ENCODE measurements at places on chromosomes 16 and 17. TPM values are rescaled to one million over a fixed set of nuclear protein-coding genes. Genes with fewer than 3 reads are reported as not detected.
A peak's percentile ranks its signal among the peaks of the same experiment; 100 is the strongest.

DNA sequence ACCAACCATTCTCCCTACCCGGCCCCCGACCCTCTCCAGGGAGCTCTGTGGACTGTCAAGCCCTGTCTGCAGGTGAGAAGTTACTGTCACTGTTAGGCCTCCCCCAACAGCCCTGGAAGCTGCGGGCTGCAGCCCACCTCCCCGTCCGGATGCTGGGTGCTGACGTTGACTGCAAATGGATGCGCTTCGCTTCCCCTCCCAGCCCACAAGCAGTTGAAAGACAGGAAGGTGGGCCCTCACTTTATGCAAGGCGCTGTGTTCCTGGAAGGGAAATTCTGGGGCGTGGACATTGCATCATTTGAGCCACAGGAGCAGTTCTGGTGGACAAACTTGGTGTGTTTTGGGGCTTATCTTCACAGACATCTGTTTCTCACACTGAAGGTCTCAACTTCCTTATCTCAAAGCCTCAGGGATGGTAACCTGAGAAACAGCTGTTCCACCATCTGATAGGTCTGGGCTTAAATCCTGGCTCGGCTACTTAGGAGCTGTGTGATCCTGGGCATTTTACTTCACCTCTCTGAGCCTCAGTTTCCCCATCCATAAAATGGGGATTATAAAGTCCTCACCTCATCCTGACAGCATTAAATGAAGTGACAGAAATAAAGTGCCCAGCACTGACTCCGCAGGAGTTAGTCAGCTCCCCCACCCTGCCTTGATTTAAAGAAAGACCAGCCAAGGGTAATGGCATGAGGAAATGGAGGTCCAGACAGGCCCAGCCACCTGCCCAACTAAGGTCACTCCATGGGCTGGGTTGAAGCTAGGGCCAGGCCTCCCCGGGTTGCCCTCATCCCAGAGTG is 4.6 kb upstream of the DRC7 start:
- peak; percentile 92 for DNase-seq

GRCh38 chr17:17788967-17789366 is 47.8 kb downstream of the SREBF1 start:
- DNase-seq, result no peak

DNA sequence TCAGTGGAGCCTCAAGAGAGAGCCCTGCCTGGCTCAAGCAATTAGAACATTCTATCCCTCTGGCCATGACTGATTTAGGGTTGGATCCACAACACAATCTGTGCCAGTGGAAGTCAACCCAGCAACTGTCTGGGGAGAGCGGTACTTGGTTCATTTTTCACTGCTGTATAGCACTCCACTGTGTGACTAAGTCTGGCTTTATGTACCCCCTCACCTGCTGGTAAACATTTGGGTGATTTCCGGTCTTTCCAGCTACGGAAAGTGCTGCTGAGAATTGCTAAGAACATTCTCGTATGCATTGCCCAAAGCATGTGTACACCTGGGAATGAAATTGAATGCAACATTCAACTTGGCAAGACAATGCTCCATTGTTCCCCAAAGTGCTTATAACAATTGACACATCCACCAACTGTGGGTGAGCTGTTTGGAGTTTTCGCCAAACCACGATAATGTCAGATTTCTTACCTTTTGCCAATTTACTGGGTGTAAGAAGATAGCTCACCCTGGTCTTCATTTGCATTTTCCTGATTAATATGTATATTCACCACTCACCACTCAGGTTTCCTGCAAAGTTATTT is 63.5 kb upstream of the MED9 start:
- no peak for DNase-seq

- DNase-seq, result no peak
Observed at GRCh38 chr16:25693631-25694030, 1.9 kb downstream of the HS3ST4 start.

- DNase-seq, result no peak
Observed at GRCh38 chr16:12971241-12971640, 69.8 kb downstream of the SHISA9 start.

GRCh38 chr17:66946251-66946650 is 18.3 kb upstream of the CACNG4 start:
- DNase-seq, result no peak

DNA sequence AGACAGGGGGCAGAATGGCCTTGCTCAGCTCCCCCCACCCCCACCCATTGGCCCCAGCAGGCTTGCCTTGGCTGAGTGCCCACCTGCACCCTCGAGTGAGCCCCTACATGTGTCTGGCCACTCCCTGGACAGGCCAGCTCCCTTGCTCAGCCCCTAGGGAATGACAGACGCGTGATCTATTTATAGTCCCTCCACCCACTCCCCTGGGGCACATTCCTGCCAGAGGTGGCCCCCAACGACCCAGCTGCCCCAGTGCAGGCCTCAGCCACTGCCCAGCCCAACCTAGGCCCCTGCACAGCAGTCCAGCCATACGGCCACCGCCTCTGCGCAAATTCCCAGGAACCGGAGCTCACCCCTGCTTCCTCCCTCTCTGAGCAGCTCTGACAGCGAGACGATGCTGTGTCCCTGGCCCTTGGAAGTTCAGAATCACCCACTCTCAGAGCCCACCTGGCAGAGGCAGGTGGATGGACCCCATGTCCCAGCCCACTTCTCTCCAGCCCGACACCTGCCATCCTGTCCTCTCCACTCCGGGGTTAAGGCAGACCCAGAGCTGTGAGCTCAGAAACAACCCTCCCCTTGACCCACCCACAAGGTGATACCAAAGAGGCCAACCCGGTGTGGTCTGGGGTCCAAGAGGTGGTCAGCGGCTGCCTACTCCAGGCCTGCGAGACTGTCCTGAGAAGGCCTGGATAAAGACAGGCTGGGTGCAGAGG is 11.5 kb upstream of the P2RX1 start:
- DNase-seq, result no peak

Gene LRRC37A2
- polyA plus RNA-seq, result 6.4 TPM

GRCh38 chr17:72297326-72298115 is 176.7 kb downstream of the SOX9 start:
- DNase-seq, result no peak

GRCh38 chr17:76893623-76894334 is 25.6 kb downstream of the MGAT5B start:
- no peak for DNase-seq

Gene ZNF624
- 2.6 TPM for polyA plus RNA-seq

DNA sequence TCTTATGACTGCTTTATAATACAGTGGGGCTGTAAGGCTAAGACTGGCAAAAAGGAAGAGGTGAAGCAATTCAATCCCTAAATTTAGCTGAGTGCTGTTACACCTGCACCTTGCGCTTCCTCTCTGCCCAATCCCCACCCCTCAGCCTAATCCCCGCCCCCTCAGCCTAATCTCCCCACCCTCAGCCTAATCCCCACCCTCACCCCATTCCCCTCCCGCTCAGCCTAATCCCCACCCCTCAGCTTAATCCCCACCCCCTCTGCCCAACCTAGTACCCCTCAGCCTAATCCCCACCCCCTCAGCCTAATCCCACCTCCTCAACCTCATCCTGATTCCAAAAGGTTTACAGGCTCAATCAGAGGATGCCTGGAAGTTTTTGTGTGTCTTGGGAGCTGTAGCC is 155.5 kb downstream of the PMP22 start:
- DNase-seq, result no peak

DNA sequence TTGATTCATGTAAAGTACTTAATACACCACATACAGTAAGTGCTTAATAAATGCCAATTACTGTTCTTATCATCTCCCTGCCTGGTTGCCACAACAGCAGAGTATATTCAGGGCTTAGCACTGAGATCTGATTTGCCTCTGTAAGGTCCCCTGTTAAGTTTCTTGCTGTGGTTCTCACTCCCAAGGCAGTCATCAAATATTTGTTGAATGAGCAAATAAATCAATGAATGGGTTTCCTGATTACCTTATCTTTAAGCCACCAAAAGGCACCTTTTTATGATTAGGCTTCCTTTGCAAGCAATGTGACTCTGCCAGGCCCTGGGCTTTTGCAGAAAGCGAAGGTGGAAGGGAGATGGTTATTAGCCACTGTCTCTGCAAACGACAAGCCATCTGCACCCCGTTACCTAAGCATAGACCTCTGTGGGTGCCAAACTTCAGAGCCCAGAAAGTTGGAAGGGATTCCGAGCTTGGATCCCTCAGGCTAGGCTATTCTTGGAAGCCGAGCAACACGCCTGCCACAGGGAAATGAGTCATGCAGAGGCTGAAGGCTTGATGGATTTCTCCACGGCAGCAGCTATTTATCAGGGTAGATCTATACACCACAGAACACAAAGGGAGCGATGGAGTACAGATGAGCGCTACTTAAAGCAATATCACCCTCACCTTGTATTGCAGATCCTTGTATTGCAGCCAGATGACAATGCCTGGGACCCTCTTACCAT is 102.0 kb downstream of the GRIN2A start:
- no peak for DNase-seq

DNA sequence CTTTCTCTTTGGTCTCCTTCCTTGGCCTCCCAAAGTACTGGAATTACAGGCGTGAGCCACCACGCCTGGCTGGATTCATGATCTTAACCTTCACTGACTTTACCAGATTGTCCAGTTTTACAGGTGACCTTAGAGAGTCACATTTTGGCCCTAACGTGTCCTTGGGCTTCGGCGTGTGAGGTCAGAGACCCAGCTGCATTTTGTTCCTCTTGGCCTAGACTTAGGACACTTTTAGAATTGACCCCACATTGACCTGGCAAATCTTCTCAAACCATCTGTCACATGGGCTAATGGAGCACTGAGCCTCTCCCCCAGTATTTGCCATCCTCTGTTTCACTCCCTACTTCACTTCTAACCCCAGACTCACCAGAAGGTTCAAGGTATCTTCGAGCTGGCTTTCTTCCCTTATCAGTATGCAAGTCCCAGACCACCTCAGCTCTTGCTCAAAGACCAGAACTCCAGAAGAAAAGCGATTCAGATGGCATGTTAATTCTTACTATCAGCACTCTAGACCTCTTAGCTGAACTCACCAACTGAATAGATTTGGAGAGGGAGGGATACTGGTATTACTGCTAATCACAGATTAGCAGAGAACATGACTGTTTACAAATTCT is 1.7 kb upstream of the CYTH1 start:
- no peak for DNase-seq

- DNase-seq, result no peak
Observed at GRCh38 chr17:835263-835662, 53.1 kb downstream of the MRM3 start.

DNA sequence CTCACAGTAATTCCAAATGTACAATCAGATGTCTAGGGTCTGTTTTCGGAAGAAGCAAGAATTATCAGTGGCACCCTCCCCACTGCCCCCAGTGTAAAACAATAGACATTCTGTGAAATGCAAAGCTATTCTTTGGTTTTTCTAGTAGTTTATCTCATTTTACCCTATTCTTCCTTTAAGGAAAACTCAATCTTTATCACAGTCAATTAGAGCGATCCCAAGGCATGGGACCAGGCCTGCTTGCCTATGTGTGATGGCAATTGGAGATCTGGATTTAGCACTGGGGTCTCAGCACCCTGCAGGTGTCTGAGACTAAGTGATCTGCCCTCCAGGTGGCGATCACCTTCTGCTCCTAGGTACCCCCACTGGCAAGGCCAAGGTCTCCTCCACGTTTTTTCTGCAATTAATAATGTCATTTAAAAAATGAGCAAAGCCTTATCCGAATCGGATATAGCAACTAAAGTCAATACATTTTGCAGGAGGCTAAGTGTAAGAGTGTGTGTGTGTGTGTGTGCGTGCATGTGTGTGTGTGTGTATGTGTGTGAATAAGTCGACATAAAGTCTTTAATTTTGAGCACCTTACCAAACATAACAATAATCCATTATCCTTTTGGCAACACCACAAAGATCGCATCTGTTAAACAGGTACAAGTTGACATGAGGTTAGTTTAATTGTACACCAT is 59.7 kb downstream of the HLF start:
- DNase-seq, result no peak

Gene KRT36
- polyA plus RNA-seq, result 3.5 TPM

DNA sequence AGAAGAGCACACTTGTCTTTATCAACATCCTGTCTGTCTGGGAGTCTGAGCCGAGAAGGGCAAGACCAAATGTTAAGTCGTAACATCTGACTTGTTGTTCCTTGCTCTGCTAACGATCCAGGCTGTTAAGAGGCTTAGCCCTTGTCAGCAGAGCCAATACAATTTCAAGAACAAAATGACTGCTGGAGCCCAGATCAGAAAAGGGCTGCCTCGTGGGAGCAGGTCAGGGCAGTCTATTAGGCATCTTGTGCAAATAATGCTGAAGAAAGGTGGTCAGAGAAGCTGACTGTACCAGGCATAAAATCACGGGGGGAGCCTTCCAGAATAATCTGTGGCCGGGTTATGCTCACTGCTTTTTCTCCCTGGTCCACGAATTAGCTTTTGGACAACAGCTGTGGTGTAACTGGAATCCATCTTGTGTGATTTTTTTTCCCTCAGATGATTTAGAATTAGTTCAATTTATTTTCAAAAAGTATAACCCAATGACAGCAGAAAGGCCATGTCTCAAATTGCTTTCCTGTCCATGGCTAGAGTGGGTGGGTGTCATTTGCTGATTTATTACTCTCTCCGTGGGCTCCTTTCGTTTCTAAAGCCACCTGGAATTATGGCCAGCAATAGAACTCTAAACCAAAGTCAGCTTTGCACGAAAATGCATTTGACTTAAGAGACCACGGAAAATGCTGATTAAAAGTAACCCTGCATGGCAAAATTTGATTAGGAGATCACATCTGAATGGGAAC is 221.1 kb upstream of the HSBP1 start:
- no peak for DNase-seq

- DNase-seq, result no peak
Observed at GRCh38 chr17:81245024-81245664, 6.0 kb downstream of the NDUFAF8 start.

DNA sequence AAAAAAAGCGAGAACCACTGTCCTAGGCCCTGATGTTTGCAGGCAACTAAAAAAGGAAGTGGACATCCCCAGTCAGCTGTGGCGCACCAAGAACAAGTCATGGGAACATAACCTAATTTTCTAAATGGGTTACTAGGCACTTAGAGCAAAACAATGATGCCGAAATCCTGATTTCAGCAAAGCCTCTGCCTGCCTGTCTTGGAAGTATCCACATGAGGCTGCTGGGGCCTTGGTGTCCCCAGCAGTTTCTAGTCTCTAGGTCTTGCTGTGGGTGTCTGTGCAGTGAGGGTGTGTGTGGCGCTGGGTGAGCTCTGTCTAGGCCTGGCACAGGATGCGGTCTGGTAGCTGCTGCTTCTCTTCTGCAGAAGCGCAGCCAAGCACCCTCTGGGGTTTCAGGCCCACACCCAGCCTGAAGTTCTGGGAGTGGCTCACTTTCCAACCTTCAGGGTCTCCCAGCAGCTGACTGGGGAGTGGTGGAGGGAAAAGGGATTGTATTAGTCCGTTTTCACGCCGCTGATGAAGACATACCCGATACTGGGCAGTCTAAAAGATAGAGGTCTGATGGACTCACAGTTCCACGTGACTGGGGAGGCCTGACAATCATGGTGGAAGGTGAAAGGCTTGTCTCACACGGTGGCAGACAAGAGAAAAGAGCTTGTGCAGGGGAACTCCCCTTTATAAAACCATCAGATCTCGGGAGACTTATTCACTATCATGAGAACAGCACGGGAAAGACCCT is 21.1 kb downstream of the STH start:
- no peak for DNase-seq

Data from thymus (tissue), 14 donors.